Stimulated activated CD4-positive, alpha-beta T cell treated with anti-CD3 and anti-CD28 coated beads, Interleukin-12 subunit alpha, Interleukin-12 subunit beta, amount 100 ng/mL, for 4 hours (primary cell): ENCODE measurements at places on chromosomes 1 and 21.

GRCh38 chr1:84000954-84001495, 2.1 kb upstream of the TTLL7 start:
- no peak for DNase-seq

- DNase-seq = no peak
These were observed 45.8 kb upstream of the SERBP1 start for GRCh38 chr1:67476006-67476482.

DNA sequence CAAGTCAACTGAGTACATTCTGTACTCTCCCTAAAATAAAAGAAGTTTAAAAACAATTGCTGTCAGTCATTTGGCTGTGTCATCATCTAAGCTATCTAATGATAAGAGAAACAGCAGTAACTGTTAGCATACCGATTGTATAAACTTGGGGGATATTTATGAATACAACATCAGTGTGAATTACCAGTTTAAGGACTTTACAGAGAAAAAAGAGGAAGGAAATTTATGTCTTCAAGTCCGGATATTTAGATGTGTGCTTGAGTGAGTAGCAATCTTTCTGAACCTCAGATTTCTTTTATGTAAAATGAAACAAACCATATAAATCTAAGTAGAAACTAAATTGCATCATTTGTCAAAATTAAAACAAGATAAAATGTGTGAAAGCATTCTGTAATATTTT, 1557.0 kb downstream of the MRPL39 start:
- no peak for DNase-seq

GRCh38 chr1:46510341-46510997, 20.8 kb downstream of the DMBX1 start:
- no peak for DNase-seq

DNA sequence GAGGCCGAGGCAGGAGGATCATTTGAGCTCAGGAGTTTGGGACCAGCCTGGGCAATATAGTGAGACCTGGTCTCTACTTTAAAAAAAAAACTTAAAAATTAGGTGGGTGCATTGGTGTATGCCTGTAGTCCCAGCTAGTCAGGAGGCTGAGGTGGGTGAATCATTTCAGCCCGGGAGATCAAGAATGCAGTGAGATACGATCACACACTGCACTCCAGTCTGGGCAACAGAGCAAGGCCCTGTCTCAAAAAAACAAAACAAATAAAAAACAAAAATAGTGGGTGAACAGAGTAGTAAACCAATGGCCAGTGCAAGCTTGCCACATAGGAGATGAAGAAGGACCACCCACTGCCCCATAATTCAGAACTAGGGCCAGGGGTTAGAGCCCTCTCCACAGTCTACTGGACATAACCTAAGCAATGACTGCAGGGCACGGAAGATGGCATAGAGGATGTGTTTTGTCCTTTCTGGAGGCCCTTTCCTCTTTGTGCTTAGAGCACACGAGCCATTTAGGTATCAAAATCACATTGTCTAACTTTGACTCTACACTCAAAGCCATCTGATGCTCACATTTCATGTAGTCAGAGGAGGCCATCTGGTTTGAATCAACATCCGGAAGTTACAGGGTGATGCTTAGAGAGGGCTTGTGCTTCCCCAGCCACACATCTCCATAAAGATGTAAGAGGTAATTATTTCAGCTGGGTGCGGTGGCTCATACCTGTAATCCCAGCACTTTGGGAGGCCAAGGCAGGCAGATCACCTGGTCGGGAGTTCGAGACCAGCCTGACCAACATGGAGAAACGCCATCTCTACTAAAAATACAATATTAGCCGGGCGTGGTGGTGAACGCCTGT, 12.6 kb downstream of the CD2 start:
- DNase-seq = no peak

DNA sequence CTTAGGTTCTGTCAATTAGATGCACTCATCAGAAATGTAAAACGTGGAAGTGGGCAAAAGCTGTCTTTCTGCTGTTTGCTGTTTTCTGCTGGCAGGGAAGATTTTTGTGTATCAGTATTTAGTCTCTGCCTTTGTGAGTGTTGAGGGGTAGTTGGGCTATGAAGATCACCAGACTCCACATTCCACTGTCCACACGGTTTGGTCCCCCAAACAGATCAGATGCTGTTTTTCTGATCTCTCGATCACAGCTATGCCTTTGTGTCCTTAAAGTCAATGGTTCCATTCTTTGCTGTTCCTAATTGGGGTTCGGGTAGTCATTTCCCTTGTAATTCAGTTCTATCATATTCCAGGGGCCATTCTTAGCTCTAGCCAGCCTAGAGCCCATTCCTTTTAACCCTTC, 27.0 kb upstream of the NPL start:
- DNase-seq = no peak
